ENCODE measurements at places on chromosomes 12 and 14.

GRCh38 chr12:53391724-53392123, 11.7 kb downstream of the SP1 start:
- no peak for DNase-seq

- DNase-seq: no peak
These were observed 324 bp downstream of the POLE start for GRCh38 chr12:132686825-132687210.

DNA sequence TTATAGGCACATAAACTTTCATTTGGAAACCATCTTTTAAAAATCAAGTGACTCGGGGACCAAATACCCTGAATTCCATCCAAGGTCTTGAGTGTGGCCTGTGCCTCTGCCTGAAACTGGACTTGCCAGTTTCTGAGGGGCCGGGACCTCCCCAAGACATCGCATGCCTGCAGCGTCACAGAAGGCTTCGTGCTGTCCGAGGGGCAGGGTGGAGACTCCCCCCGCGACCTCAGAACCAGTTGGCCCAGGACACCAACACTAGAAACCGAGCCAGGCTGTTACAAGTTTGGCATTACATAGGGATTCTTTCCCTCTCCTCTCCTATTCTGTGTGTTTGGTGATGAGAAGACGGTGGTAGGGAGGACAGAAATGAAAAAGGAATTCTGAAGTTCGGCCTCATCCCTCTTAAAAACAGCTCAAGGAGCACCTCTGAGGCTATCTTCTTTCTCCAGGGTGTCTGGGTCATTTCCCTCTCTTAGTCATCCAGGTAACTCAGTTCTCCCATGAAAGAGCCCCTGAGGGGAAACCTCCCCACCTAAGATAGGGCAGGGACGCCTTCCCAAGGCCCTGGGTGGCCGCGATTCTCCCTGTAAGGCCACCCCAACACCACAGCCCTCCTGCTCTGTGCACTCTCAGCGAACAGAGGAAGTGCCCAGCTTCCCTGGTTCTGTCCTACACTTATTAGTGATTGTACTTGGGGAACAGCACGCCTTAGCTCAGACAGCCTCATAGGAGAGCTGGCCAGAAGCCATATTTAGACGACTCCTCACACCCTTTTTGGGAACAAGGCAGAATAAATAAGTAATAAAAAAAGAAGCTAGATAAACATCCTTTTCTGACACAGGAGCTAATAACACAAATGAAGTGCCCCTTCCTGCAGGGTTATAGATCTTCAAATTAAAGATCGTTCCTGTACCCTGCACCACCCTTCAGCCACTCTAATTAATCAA, 93.8 kb downstream of the BCL11B start:
- DNase-seq: peak; percentile 6

DNA sequence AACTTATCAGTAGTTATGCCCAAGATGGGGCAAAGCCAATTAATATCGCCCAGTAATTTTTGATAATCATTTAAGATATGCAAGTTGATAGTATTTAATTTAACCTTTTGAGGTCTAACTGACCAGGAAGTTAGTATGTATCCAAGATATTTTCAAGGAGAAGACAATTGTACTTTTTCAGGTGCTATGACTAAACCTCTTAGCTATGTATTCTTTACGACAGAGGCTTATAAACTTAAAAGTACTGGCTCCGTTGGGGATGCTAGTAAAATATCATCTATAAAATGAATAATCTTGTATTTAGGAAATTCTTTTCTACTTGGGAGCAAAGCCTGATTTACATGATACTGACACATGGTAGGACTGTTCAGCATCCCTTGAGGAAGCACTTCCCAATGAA, 40.3 kb downstream of the TMTC3 start:
- DNase-seq: no peak

- no peak for DNase-seq
These were observed 7.0 kb upstream of the ATXN7L3B start for GRCh38 chr12:74530676-74531075.

- no peak for DNase-seq
These were observed 62.1 kb downstream of the GARIN6 start for GRCh38 chr12:99709619-99710018.

GRCh38 chr14:79584679-79585078, 626.6 kb downstream of the DIO2 start:
- no peak for DNase-seq

DNA sequence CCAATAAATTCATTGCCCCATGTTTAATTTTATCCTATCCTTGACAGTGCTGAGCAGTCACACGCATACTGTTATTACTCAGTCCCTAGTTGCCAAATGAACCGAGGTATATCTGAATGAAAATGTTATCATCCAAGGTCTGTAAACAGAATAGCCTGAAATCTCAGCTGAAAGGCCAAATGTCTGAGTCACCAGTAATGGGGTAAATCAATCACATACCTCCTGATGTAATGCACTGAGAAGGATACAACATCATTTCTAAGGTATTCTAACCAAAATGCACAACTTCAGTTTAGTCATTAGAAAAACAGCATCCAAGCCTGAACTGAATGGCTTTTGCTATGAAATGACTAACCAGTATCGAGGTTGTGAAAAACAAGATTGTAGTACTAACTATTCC, 228.6 kb downstream of the DPF3 start:
- DNase-seq: no peak

GRCh38 chr12:101889211-101889752, 11.9 kb downstream of the DRAM1 start:
- DNase-seq: no peak

GRCh38 chr12:116520801-116521471, 38.2 kb upstream of the MAP1LC3B2 start:
- DNase-seq: peak; percentile 28

GRCh38 chr14:53888535-53889386, 67.9 kb downstream of the BMP4 start:
- no peak for DNase-seq

GRCh38 chr12:54716261-54716660, 68.1 kb upstream of the DCD start:
- no peak for DNase-seq

- DNase-seq: no peak
These were observed 310.6 kb downstream of the VRK1 start for GRCh38 chr14:97107760-97108159.

GRCh38 chr12:100279607-100280244, 12.7 kb downstream of the SCYL2 start:
- no peak for DNase-seq

DNA sequence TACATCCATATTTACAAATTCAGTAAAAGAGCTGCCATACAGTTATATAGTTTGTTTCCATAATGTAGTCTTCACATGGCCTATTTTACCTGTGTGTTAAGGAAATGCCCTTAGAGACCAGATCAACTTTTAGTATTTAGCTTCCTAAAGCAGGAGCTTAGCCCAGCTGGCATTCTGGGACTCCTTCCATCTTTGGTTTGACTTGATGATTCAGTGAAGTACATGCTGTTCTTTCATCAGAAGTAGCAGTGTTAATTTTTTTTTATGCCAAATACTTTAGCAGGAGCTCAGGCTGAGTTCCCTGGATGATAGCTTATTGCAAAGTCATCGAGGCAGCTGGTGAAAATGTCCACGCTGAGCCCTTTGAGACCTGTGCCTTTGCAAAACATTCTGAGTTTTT, 101.0 kb downstream of the FOXG1 start:
- DNase-seq: no peak

DNA sequence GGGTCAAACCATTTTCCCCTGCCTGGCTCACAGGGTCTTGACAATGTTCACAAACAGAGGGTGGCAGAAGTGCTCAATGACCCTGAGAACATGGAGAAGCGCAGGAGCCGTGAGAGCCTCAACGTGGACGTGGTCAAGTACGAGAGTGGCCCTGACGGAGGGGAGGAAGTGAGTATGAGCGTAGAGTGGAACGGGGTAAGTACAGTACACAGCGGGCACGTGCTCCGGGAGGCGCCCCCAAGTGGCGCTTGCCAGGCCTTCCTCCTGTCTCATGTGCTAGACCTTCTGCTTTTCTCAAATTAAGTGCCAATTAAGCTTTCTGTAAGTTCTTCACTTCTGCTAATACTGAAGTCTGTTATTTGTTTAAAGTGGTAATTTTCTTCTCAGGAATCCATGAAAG, 35.9 kb downstream of the XRCC3 start:
- peak; percentile 54 for DNase-seq

DNA sequence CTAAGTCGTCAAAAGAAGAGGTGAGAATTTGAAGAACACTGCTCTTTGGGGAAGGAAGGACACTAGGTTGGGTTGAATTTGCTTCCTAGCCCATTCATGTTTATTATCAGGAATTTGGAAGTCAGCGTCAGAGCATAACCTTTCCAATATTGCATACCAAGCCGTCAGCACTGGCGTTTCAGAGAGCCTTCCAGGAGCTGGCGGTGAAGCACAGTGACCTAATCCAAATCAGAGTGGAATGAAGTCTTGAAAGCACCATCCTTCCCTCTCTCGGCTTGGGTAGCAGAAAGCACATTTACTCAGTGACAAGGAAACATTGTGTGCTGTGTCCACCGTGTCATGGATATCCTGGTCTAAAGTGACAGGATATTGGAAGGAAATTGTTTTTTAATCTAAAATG, 240.3 kb upstream of the PELI2 start:
- no peak for DNase-seq

DNA sequence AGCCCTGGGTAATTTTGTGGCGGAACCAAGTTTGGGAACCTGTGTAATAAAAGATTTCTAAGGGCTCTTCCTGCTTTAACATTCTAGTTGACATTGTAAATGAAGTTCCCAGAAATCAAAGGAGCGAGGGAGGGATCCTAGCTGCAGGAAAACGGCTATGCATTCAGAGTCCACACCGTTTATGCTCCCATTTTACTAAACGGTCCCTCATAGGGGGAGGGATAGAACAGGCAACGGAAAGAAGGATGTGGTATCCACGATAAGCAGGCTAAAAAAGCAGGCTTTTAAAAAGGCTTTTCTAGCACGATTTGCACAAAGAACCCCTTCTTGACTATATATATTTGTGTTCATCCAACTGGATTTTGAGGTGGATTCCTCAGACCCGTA, 559 bp downstream of the SYNJ2BP start:
- DNase-seq: no peak

DNA sequence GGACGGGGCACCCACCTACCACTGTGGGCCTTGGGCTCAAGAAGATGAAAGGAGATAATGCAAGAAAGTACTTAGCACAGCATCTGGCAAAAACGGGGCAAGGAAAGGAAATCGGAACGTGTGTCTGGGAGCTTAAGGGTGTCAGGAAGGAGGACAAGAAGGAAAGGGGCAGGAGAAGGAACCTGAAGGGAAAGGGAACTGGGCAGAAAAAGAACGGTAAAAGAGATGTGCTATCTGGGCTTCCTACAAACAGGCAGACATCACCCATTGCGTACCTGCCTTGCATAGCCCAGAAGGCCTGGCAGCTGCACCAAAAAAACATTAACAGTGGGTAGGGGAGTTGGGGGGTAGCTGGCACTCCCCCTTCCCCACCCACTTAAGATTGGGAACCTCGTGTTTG, 958 bp upstream of the REM2 start:
- DNase-seq: no peak

DNA sequence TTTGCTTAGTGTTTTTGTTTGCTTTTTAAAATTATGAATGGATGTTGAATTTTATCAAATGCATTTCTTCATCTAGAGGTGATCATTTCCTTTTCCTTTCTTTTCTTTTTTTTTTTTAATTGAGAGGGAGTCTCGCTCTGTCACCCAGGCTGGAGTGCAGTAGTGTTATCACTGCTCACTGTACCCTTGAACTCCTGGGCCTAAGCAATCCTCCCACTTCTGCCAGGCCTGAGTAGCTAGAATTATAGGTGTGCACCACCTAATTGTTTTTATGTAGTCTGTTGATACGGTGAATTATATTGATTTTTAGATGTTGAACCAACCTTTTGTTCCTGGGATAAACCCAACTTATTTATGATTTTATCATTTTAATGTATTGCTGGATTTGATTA, 1.5 kb upstream of the CDKL1 start:
- DNase-seq: no peak

- no peak for DNase-seq
These were observed 910.1 kb downstream of the GALC start for GRCh38 chr14:87082917-87083316.

DNA sequence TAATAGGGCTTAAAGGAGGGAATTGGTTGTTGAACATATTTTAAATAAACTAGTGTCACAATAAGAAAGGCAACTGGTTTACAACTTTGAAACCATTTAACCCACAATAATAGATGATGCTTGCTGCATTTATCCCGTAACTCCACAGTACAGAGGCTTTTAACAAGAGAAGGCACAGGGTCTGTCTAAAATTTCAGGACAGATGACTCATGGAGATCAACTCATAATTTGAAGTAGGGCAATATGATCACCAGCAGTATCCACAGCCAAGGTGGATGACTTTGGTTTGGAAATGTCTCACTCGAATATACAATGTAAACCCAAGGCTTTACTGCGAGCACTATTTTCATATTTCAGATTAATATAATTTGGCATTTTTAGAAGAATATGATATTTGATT, 340.2 kb downstream of the LRIG3 start:
- no peak for DNase-seq

DNA sequence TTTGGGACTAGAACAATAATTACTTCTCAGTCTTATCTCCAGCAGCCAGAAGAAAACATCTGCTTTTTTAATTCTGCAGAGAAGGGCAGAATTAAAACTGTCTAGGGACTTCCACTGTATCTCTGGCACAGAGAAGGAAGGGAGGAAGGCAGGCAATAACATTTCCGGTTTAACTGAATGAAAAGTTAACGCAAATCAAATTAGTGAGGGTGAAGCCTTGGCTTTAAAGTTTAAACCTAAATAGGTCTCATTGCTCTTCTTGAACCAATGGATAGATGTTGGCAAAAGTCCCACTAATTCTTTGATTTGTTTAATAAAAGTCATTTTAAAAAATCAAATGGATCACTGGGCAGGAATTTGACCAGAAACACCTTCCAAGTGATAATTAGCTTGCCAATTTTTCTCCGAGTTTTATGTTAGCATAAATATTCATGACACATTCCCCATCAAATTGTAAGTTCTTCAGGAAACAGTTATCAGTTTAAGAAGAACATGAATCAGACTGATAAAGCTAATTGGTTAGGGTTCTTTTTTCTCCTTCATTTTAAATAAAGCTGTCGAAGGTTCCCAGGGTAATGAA, 181.9 kb downstream of the SLC15A5 start:
- DNase-seq: no peak

DNA sequence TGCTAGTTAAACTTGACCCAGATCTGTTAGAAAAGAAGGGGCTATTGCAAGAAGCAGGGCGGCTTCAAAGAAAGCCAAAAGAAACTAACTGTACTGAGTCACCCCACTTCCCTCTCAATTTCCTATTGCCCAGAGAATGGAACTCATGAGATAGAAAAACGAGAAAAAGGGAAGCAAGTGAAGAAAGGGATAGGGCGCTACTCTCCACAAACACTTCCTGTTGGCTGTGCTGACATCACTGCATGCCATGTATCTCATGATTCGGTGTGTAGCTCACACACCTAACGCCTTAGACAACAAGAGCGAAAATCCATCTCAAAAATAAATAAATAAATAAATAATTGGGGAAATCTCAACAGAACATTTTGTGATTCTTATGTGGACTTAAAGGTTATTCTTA, 13.0 kb upstream of the P2RX4 start:
- DNase-seq: no peak
